NCI-H2029 (cell line): ENCODE measurements at places on chromosomes 11 and 22.

DNA sequence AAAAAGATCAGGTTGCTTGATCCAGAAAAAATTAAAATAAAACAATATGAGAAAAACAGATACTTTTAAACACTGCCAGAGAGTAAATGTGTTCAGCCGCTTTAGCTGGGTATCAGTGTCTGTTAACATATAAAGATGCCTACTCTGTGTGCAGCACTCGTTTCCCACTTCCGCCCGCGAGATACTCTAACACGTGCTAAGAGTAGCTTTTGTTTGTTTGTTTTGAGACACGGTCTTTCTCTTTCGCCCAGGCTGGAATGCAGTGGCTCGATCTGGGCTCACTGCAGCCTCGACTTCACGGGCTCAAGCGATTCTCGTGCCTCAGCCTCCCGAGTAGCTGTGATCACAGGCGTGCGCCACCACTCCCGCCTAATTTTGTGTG, 531 bp upstream of the MEN1 start:
- peak; percentile 77 for DNase-seq

DNA sequence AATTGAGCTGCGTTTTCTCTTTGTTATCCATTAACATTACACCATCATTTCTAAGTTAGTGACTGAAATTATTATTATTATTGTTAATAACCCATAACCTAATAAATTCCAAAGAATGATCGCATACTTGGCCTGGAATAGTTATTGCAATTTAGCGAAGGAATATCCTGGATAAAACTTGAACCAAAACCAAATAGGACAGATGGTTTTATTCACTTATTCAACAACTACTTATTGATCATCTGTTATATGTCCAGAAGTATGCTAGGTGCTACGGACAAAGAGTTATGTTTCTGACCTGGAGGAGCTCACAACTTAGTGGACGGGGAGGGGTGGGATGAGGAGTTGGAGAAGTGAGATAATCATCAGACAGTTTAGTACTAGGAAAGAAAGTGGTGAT, 44.8 kb upstream of the ARHGAP20 start:
- DNase-seq, result no peak

DNA sequence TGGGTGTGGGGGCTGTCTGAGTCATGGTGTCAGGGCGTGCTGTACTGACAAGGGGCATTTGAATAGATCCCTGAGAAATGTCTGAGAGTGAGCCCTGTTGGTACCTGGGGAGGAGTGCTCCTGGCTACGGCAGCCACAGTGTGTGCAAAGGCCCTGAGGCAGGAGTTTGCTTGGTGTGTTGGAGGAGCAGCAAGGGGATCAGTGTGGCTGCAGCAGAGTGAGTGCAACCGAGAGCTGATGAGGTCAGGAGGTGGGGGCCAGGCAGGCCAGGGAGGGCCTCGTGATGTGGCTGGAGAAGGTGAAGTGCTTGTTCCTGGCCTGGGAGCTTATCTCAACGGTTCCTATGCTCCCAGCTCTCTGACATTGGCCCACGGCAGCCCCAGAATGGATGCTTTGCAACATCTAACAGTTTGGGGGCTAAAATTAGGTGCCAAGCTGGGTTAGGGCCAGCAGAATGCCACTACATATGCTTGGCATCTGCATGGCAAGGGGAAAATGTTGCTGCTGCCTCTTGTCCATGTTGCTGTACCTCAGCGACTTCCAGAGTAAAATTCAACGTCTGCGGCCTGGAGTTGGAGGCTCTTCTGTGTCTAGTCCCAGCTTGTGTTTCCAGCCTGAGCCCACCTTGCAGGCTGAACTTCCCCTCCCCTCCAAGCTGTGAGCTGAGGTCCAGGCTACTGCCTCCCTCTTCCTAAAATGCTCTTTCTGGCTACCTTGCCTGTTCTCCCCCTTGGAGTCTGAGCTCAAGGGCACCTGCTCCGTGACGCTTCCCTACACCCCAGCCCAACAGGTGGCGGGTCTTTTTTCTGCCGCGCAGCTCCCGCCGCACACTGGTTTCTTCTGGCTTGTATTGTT, 48.2 kb upstream of the MYEOV start:
- no peak for DNase-seq

DNA sequence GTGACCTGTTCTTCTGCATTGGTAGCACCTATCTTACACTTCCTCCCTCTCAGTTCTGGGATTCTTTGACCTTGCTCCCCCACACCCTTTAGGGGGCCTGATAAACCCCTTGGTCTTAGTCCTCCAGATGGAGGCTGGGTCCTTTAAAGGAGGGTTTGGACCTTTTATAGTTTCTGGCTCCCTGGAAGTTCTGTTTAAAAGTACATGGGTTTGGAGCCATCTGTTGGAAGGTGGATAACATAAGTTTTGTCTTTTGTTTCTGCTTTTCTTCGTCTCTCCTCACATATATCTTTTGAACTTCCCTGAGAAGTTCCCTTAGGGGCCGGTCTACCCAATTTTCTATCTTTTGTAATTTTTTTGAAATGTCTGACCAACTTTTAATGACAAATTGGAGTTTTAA, 17.9 kb upstream of the HYLS1 start:
- no peak for DNase-seq

- DNase-seq, result no peak
Measured at GRCh38 chr22:19103880-19104821, 18.1 kb downstream of the DGCR2 start.

DNA sequence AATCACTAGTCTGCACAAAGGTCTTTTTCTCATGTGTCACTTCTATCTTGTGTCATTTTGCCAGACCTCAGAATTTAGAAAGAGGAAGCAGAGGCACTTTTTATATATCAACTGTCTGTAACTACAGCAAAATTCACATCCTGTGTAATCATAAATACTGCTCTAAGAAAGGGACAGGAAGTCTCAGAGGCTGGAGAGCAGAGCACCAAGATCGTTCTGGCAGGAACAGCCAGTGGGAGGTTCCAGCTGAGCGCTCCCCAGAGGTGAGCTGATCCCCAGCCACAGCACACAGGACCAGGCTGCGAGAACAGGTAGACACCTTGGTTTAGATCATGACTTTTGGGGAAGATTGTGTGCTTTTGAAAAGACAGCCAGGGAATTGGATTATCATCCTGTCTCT, at the start of gene MS4A7:
TSS of gene MS4A7 (plus strand) at position 179 of the 400 bp plus-strand sequence. CDS start 4,610 bp downstream, outside the sequence.
- DNase-seq, result no peak

DNA sequence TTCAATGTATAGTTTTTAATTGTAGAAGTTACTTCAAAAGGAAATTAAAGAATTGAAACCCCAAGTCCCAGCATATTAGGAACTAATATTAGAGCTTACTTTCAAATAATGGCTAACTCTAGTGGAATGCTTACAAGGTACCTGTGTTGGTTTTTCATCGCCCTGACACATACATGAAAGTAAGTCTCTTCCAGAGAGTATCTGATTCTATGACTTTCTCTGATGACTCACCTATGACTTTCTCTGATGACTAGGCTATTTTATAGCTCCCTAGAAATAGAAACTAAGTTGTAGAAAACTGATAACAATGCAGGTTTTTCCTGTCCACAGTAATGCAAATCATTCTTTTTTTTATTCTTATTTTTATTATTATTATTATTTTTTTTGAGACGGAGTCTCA, 33.6 kb upstream of the MMP7 start:
- DNase-seq, result no peak

GRCh38 chr22:33715237-33715985, 204.9 kb downstream of the LARGE1 start:
- DNase-seq, result no peak

- no peak for DNase-seq
Measured at GRCh38 chr22:32932176-32932575, 126.0 kb downstream of the SYN3 start.

- DNase-seq, result peak; percentile 16
Measured at GRCh38 chr22:48627203-48627602, 1200.5 kb downstream of the BRD1 start.

GRCh38 chr22:50138041-50138440, 32.5 kb upstream of the PANX2 start:
- no peak for DNase-seq

- DNase-seq, result no peak
Measured at GRCh38 chr22:26298605-26299310, 129.5 kb downstream of the SEZ6L start.

GRCh38 chr22:36088292-36088691, 59.7 kb upstream of the RBFOX2 start:
- DNase-seq, result no peak

DNA sequence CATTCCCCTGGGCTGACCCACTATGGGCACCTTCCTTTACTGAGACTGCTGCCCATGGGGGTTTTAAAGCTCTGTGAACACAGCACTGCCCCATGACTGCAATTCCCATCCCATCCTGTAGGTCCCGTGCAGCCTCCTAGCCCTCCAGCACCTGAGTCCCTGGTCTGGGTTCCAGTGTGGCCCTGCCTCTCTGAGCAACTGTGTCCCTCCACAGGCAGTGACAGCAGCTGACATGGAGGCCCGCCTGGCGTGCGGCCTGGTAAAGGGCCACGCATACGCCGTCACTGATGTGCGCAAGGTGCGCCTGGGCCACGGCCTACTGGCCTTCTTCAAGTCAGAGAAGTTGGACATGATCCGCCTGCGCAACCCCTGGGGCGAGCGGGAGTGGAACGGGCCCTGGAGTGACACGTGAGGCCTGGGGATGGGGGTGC, 12.6 kb downstream of the OMP start:
- DNase-seq, result no peak

GRCh38 chr22:33864723-33865130, 55.5 kb downstream of the LARGE1 start:
- DNase-seq, result no peak

DNA sequence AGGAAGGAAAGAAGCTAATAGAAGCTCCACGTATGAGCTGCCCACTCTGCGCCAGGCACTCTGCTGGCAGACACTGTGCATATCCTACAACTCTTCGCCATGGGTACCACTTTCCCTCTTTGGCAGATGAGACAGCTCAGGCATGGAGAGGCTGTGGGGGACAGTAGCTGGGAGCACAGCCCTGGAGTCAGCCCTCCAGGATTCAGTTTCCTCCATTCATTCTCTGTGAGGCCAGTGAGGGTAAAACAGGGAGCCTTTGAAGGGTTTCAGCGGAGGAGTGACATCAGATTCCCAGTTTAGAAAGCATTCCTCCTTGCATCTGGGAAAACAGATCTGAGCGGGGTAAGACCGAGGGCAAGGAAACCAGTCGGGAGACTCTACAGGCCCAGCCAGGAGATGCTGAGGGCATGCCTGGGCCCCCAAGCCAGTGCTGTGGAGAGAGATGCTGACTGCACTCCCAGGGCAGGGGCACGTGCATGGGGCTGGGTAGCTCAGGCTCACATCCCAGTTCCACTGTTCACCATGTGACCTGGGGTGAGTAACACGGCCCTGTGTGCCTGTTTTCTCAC, 58.3 kb upstream of the EMID1 start:
- DNase-seq, result no peak

DNA sequence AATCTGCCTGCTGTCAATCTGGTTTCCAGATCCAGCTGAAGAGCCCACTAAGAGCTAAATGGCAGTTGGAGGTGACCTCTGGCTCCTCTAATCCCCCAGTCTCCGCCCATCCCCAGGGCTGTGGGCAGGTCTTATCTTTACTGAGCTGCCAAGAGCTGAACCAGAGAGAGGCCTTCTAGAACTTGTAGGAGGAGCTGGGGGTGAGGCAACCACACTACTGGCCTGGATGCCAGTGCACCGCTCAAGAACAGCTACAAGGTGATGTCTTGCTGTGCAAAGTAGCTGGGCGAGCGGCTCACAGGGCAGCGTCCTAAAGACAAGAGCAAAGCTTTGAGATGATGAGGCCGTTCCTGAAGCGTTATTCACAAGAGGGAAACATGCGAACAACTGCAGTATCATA, 374.6 kb downstream of the CTTN start:
- DNase-seq, result no peak

- peak; percentile 95 for DNase-seq
Measured at GRCh38 chr11:22829231-22830081, at the start of gene SVIP. Gene SVIP, minus strand, starts transcription at chr11:22829801. Its CDS starts 53 bp downstream, at chr11:22829748.

- DNase-seq, result no peak
Measured at GRCh38 chr22:29095459-29095858, 22.6 kb downstream of the KREMEN1 start.

DNA sequence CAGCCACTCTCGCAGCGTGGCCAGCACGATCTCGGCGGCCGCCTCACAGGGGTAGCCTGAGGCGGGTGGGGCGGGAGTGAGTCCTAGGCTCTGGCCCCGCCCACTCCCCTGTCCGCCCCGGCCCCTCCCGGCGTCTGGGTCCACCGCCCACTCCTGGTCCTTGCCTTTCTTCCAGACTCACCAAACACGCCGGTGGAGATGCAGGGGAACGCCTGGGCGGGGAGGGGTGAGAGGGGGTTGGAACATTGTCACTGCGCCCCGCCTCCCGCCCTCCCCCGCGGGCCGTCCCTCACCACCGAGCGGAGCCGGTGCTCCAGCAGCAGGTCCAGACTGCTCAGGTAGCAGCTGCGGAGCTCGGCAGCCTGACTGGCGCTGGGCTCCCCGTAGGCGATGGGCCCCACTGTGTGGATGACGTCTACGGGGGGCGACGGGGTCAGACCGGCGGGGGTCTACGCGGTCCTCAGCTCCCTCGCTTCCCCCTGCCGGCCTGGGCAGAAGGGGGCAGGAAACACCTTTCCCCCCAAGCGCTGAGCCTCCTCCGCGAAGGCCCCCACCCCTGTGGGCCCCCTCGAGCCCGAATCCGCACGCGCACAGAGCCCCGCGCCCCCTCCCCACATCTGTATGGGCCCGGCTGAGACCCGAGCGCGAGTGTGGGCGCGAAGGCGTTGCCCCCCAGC, 13.2 kb downstream of the OTUB1 start:
- DNase-seq, result peak; percentile 83

DNA sequence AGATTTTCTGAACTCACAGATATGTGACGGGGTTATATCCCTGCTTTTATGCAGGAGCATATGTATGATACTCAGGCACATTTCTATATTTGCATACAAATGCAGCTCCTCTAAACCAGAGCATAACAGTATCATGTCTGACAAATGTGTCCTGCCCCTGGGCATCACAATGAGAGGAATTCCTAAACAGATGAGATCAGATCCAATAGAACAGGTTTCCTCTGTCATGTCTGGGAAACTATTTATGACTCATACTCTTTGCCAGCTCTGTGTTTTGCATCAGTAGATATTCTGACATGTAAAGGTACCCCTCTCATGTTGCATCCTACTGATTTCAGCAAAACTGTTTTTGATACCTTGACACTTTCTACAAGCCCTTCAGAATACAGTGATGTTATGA, 29.4 kb downstream of the SYT9 start:
- no peak for DNase-seq

DNA sequence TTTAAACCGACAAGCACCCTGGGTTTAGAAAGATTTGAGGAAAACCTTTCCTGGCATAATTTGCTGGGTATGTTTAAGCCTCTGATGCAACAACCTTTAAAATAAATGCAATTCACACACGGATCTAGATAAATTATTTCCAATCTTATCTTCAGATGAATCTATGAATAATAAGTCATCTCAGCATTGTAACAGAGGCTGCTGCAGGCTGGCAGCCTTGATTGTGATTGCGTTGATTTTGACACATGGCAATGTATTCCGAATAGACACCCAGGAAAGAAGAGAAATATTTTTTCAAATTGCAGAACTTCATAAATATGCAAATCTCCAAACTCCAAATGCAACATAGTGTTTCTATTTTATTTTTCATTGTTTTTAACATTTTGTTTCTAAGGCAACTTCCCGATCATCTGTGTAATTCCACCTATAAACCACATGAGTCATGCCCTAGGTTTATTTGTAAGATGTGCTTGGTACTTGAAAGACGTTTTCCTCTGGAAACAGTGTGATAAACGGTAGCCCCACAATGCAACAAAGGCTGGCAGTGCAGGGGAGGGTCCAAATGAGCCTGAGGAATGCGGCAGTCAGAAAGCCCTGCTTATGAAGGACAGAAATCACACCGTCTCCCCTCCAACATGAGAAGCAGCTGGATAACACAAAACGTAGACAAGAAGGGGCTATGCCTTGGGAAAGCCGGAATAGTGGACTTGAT, 359.0 kb downstream of the BRD1 start:
- DNase-seq, result no peak
